Stimulated activated CD8-positive, alpha-beta memory T cell treated with anti-CD3 and anti-CD28 coated beads, Interleukin-7, amount 100 ng/mL, for 4 hours (primary cell): ENCODE measurements at places on chromosomes 13 and 19.
A peak's percentile ranks its signal among the peaks of the same experiment; 100 is the strongest.

- no peak for DNase-seq
Observed at GRCh38 chr19:16075430-16076153, 703 bp upstream of the TPM4 start.

- no peak for DNase-seq
Observed at GRCh38 chr19:48364598-48365348, 606 bp downstream of the SYNGR4 start.

DNA sequence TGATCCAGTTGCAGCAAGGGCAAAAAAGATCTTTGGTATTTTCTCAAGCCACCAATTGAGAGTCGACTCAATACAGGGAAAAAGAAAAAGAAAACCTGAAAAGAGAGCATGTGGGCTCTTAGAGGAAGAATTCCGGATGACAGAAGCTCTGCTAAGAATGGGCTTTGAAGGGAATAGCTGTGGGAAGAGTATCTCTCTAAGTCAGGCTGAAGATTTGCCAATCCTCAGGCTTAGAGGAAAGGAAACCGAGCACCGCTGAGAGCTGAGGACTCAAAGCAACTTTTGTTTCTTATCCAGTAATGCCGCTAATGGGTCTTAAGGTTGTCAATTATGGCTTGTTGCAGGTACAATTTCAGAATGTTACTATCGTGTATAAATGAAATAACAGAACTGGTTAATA is 166.4 kb downstream of the EFNB2 start:
- no peak for DNase-seq

DNA sequence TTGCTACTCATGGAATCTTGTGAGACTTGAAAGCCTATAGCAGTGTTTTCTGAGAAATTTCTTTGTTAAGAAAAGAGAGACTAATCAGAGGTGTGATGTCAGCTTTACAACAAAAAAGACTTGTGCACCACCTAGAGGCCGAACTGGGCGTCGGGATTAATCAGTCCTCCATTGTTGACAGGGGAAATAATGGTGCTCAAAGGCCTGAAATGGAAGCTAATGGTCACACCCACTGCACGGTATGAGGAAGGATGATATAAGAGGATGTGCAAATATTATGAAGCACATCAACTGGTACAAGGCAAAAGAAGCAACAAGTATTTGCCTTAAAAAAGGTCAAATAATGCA is 480.2 kb upstream of the MIR17HG start:
- DNase-seq = no peak

DNA sequence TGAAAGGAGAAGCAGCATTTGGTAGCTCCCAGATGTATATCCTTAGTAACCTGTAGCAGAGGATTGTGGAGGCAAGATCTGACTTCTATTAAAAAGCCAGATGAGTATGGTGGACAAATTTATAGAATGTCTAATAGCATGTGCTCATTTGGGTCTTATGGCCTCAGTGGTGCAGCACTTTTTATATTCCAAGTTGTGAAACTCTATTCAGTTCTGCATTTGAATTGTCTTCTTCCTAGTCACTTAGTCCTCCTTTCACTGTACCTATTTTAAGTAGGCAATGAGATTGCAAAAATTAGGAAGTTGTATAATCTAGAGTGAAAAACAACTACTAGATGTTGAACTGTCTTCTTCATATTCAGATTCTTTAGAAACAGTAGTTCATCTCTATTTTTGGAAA is 412.5 kb upstream of the PCDH9 start:
- no peak for DNase-seq

DNA sequence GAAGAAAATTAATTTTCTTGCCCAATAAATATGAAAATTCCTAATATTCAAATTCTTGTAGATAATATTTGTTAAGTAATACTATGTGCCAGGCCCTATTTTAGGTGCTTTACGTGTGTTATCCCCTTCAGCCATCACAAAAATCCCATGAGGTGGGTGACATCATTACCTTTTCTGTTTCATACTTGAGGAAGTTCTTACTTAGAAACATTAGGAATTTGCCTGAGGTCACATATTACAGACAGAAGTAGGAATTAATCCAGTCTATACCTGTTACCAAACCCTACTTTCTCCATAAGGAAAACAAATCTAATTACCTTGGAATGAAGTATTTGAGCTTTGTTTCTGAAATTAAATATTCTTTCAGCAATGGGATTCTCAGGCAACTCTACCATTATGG is 336.1 kb downstream of the GPC6 start:
- no peak for DNase-seq

DNA sequence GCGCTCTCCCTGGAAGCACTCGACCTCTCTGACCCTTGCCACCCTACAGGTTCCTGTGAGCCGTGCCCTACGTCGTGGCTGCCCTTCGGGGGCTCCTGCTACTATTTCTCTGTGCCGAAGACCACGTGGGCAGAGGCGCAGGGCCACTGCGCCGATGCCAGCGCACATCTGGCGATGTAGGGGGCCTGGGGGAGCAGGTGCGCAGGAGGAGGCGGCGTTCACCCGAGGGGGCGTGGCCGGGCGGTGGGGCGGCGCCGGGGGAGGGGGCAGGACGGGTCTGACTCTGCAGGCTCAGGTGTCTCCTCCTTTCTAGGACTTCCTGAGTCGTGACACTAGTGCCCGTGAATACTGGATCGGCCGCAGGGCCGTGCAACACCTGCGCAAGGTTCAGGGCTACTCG is 26.4 kb downstream of the CLEC4M start:
- peak; percentile 9 for DNase-seq

- no peak for DNase-seq
Observed at GRCh38 chr19:10643968-10644259, 10.2 kb upstream of the ILF3 start.

- DNase-seq = no peak
Observed at GRCh38 chr13:39108783-39109182, 70.5 kb downstream of the NHLRC3 start.

GRCh38 chr13:82412749-82413148 is 1469.5 kb downstream of the SLITRK1 start:
- no peak for DNase-seq

DNA sequence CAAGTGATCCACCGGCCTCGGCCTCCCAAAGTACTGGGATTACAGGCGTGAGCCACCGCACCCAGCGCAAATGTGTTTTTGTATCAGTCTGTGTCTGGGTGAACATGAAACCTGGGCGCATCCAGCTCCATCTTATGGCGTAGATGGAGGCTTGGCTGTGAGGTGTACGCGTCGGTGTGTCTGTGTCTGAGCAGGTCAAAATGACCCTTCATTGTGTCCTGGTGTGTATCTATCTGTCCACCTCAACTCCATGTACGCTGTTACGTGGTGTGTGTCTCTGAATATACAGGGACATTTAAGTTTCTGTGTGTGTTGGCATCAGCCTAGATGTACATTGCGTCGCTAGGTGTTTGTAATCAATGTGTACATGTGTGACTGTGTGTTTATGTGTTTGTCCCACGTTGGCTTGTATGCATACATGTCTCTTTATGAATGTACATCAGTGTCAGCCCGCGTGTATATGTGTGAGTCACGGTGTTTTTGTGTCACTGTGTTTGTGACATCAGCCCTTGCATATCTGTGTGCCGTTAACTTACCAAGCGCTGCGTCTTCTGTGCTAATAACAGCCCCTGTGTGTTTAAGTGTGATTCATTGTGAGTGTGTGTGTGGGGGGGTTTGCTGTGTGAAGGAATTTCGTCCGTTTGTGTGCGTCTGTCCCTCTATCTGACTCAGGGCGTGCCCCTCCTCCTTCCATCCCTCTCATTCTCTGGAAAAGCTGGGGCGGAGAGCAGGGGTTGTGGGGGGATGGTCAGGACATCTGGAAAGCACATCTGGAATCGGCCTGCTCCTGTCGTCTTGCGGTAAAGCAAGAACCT is 6.4 kb downstream of the AXL start:
- peak; percentile 42 for DNase-seq
